ENCODE measurements at places on chromosomes 1 and 21.

GRCh38 chr1:11967028-11967547 is 13.2 kb upstream of the MFN2 start:
- no peaks in the 10 kb centered on the region for H3K27me3 ChIP-seq
- H3K4me1 ChIP-seq = no peaks in the 10 kb centered on the region
- H3K36me3 ChIP-seq = peaks cover 2% of the 10 kb centered on the region
- H3K27ac ChIP-seq = no peak overlapping the region
- DNase-seq = no peak
- H3K4me3 ChIP-seq = no peak overlapping the region

- H3K4me3 ChIP-seq = no peak overlapping the region
- H3K27ac ChIP-seq = no peak overlapping the region
- no peak for DNase-seq
- H3K4me1 ChIP-seq = no peaks in the 10 kb centered on the region
- H3K27me3 ChIP-seq = peaks cover 18% of the 10 kb centered on the region
- H3K36me3 ChIP-seq = no peaks in the 10 kb centered on the region
Observed at GRCh38 chr1:165501970-165502348, 41.8 kb upstream of the LRRC52 start.

GRCh38 chr1:26831546-26832248 is 5.2 kb downstream of the ZDHHC18 start:
- DNase-seq = no peak
- peak overlapping the region; percentile 75 for H3K4me3 ChIP-seq
- peak overlapping the region; percentile 78 for H3K27ac ChIP-seq
- peaks cover 24% of the 10 kb centered on the region for H3K36me3 ChIP-seq

GRCh38 chr1:40076895-40077312 is 20.1 kb downstream of the PPT1 start:
- H3K36me3 ChIP-seq = peaks cover 7% of the 10 kb centered on the region
- H3K4me1 ChIP-seq = peaks cover 11% of the 10 kb centered on the region
- peak overlapping the region; percentile 54 for H3K27ac ChIP-seq
- H3K27me3 ChIP-seq = no peaks in the 10 kb centered on the region

GRCh38 chr1:27299385-27300271 is 22.3 kb upstream of the TMEM222 start:
- H3K36me3 ChIP-seq = no peaks in the 10 kb centered on the region
- H3K27ac ChIP-seq = no peak overlapping the region
- DNase-seq = no peak
- no peak overlapping the region for H3K4me3 ChIP-seq
- H3K27me3 ChIP-seq = no peaks in the 10 kb centered on the region

- peak within 1 kb of the TSS; percentile 99 for H3K27ac ChIP-seq
- peaks cover 22% of the 10 kb centered on the region for H3K4me1 ChIP-seq
- DNase-seq = peak; percentile 88
- no peak within 1 kb of the TSS for H3K4me3 ChIP-seq
Observed at GRCh38 chr1:156727926-156728598, at the start of gene METTL25B. METTL25B (plus strand) TSS chr1:156728469; CDS start chr1:156729105, 636 bp downstream.

- H3K36me3 ChIP-seq = no peaks in the 10 kb centered on the region
- H3K27me3 ChIP-seq = no peaks in the 10 kb centered on the region
- H3K4me3 ChIP-seq = peak overlapping the region; percentile 6
- no peak for DNase-seq
- H3K27ac ChIP-seq = peak overlapping the region; percentile 1
- peaks cover 20% of the 10 kb centered on the region for H3K4me1 ChIP-seq
Observed at GRCh38 chr21:28632755-28633408, 359.8 kb downstream of the LTN1 start.

DNA sequence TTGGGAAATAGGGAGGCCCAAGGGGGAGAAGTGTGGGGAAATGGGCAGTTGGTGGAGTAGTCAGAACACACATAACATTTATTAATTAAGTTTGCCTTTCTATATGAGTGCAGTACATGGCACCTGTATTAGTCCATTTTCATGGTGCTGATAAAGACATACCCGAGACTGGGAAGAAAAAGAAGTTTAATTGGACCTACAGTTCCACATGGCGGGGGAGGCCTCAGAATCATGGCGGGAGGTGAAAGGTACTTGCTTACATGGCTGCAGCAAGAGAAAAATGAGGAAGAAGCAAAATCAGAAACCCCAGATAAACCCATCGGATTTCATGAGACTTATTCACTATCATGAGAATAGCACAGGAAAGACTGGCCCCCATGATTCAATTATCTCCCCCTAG is 1.6 kb upstream of the SLC35A3 start:
- peaks cover 43% of the 10 kb centered on the region for H3K4me1 ChIP-seq
- no peak for DNase-seq
- H3K27me3 ChIP-seq = no peaks in the 10 kb centered on the region
- no peak overlapping the region for H3K27ac ChIP-seq
- H3K36me3 ChIP-seq = peaks cover 4% of the 10 kb centered on the region
- peak overlapping the region; percentile 54 for H3K4me3 ChIP-seq

DNA sequence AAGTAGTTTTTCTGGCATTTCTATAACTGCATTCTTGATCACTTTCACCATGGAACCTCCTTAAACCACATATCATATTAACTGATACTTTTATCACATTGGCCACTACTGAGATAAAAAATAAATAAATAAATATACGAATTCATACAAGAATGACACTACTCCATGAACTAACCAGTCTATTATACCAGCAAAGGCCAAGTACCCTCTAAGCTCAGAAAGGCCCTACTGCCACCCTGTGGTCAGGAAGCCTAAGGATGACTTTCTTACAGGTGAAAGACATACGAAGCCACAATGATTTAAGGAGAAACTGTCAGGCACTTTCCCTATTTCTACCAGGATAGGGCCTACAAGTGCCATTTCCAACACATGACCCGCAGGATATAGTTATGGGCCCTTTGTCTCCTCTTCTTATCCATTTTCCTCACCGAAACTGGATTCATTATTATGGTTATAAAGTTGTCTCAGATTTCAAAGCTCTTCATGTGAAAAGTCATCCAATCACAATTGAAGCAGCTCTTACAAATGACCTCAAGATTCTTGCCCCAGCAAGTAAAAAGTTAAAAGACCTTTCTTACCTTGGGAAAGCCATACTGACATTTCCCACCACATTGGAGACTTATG is 23.9 kb downstream of the DNAJC8 start:
- peak; percentile 59 for DNase-seq
- H3K27ac ChIP-seq = no peak overlapping the region
- H3K36me3 ChIP-seq = peaks cover 31% of the 10 kb centered on the region
- H3K27me3 ChIP-seq = no peaks in the 10 kb centered on the region

GRCh38 chr1:16139473-16139962 is 16.4 kb downstream of the EPHA2 start:
- peaks cover 27% of the 10 kb centered on the region for H3K4me1 ChIP-seq
- no peak overlapping the region for H3K27ac ChIP-seq

DNA sequence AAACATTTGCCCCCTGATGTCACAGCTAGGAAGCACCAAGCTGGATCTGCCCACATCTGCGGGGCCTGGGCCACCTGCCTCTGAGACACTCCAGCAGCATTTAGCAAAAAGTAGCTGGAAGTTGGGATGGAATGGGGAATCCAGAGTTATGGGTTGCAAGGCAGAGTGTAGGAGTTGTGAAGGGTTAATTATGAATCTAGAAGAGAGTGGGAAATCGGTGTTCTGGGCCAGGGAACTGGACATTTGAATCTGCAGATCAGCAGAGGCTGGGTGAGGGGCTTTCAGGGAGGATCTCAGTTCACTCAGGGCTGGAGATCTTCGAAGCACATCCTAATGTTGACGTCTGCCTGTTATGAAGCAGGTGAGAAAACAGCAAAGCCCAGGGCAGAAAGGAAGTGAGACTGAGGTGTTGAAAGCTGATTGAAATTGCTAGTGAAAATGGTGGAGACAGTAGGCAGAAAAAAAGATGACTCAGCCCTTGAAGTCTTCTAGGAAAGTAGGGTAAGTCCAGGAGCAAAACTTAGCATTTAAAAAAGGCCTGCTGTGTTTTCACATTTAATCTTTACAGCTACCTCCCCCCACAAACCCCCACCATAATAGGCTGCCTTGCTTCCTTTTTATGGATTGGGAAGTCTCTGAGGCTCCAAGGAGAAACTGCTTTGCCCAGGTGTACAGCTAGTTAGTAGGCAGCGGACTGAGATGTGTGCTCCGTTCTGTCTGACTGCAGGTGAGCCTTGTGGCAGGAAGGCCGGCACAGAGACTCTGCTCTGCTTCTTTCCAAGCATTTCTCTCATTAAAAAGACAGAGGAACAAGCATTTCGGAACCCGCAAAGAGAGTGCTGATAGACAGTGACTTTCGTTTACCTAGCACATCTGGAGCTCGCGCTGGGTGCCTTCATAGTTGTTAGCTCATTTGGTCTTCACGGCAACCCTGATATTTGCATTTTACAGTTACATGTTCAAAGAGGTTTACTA is 7.2 kb downstream of the VANGL1 start:
- no peaks in the 10 kb centered on the region for H3K36me3 ChIP-seq
- no peaks in the 10 kb centered on the region for H3K4me1 ChIP-seq
- H3K27me3 ChIP-seq = peaks cover 16% of the 10 kb centered on the region
- peak overlapping the region; percentile 35 for H3K27ac ChIP-seq
- peak; percentile 60 for DNase-seq

DNA sequence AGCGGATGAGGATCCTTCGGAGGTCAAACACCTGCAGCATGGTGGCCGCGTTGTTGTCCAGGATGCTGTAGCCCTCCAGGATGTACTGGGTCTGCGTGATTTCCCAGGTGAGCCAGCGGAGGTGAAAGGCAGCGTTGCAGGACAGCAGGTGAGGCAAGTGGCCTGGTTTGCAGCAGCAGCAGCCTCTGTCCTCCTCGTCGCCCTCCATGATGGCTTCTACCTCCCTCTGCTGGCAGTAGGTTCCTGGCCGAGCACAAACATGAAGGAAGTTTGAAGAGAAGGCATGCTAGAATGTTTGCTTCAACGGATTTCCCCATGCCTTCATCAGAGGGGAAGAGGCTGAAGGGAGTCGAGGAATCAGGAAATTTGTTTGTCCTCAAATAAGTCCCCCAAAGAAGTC is 74.7 kb downstream of the NTPCR start:
- no peak overlapping the region for H3K4me3 ChIP-seq
- no peaks in the 10 kb centered on the region for H3K27me3 ChIP-seq
- DNase-seq = peak; percentile 1
- no peaks in the 10 kb centered on the region for H3K4me1 ChIP-seq
- no peaks in the 10 kb centered on the region for H3K36me3 ChIP-seq

- H3K4me3 ChIP-seq = no peak overlapping the region
- H3K27me3 ChIP-seq = peaks cover 39% of the 10 kb centered on the region
- DNase-seq = no peak
- no peaks in the 10 kb centered on the region for H3K36me3 ChIP-seq
- H3K4me1 ChIP-seq = peaks cover 5% of the 10 kb centered on the region
Observed at GRCh38 chr1:34918386-34918976, 11.0 kb downstream of the DLGAP3 start.

DNA sequence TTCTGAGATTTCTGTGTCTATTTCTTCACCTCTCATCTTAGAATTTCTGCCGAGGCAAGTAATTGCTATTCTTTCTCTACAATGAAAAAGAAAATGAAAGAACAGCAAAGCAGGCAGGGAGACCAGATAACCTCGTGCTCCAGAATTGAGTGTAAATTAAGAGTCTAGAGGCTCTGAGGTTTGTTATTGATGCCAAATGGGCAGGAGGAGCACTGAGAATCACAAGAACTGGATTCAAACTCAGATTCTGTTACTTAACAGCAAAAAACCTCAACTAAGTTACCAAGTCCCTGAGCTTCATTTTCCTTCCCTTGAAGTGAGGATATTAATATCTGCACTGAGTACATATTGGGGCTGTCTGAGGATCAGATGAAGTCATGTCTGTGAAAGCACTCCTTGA is 5.5 kb upstream of the DDR2 start:
- no peaks in the 10 kb centered on the region for H3K4me1 ChIP-seq
- no peak overlapping the region for H3K27ac ChIP-seq
- no peak for DNase-seq

- H3K27ac ChIP-seq = no peak overlapping the region
- no peaks in the 10 kb centered on the region for H3K36me3 ChIP-seq
- peaks cover 27% of the 10 kb centered on the region for H3K4me1 ChIP-seq
- no peak for DNase-seq
- H3K27me3 ChIP-seq = no peaks in the 10 kb centered on the region
Observed at GRCh38 chr1:53330819-53331218, 2.9 kb upstream of the LRP8 start.

GRCh38 chr1:38476850-38477178 is 382.8 kb downstream of the RRAGC start:
- no peaks in the 10 kb centered on the region for H3K36me3 ChIP-seq
- DNase-seq = no peak
- no peak overlapping the region for H3K27ac ChIP-seq

DNA sequence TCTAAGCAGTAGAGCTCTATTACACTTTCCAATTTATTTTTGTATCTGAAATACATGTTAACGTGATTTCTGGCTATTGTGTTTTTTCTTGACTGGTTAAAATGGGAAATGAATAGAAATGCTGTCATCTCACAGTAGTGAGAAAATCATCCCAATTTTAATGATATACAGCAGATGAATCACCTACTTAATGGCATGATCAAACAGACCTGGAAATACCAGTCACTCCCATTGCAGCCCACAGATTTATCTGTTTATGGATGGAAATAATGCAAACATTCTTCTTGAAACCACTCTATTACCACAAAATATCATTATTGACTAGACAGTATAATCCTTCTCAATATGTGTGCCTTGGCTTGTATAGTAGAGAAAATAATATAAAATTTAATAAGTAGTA is 497.8 kb upstream of the ADAMTS5 start:
- H3K27me3 ChIP-seq = no peaks in the 10 kb centered on the region
- H3K4me3 ChIP-seq = no peak overlapping the region
- no peak for DNase-seq
- no peaks in the 10 kb centered on the region for H3K36me3 ChIP-seq
- H3K27ac ChIP-seq = no peak overlapping the region
- H3K4me1 ChIP-seq = no peaks in the 10 kb centered on the region

GRCh38 chr1:219834314-219834917 is 93.9 kb downstream of the SLC30A10 start:
- no peaks in the 10 kb centered on the region for H3K4me1 ChIP-seq
- no peak for DNase-seq
- no peak overlapping the region for H3K27ac ChIP-seq
- H3K27me3 ChIP-seq = no peaks in the 10 kb centered on the region
- H3K4me3 ChIP-seq = no peak overlapping the region

DNA sequence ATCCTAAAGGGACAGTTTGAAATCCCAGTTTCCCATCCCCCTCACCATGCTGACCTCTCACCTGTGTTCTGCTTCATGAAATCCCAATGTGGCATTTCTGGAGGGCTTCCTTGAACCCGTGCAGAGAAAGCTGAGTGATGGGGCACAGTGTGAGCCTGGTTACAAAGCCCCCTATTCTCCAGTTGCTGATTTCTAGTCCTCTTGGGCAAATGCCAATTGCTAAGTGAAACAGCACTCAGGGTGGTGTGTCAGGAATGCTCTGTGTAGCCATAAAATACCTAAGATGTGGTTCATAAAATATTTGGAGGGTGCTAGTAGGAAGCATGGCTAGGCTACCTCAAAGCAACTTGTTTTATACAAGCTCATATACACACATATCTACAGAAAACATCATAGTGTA is 32.0 kb downstream of the SUSD4 start:
- H3K36me3 ChIP-seq = no peaks in the 10 kb centered on the region
- H3K27me3 ChIP-seq = no peaks in the 10 kb centered on the region
- no peak for DNase-seq
- no peak overlapping the region for H3K4me3 ChIP-seq
- no peaks in the 10 kb centered on the region for H3K4me1 ChIP-seq
